ENCODE measurements at places on chromosomes 4 and X.

- DNase-seq = no peak
Observed at GRCh38 chr4:147299205-147299604, 181.7 kb upstream of the EDNRA start.

DNA sequence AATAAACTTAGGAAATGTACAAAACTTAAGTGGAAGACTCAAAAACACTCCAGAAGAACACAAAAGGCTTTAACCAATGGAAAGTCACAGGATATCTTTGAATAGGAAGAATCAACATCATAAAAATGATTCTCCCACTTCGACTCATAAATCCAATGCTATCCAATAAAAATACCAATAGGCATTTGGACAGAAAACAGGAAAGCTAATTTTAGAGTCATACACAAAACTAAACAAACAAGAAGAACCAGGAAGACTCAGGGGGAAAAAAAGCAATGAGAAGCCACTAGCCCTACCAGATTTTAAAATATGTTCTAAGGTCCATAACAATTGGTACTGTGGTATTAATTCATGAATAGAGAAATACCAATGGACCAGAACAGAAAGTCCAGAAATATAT, 28.2 kb downstream of the SLC9A7 start:
- no peak for DNase-seq

DNA sequence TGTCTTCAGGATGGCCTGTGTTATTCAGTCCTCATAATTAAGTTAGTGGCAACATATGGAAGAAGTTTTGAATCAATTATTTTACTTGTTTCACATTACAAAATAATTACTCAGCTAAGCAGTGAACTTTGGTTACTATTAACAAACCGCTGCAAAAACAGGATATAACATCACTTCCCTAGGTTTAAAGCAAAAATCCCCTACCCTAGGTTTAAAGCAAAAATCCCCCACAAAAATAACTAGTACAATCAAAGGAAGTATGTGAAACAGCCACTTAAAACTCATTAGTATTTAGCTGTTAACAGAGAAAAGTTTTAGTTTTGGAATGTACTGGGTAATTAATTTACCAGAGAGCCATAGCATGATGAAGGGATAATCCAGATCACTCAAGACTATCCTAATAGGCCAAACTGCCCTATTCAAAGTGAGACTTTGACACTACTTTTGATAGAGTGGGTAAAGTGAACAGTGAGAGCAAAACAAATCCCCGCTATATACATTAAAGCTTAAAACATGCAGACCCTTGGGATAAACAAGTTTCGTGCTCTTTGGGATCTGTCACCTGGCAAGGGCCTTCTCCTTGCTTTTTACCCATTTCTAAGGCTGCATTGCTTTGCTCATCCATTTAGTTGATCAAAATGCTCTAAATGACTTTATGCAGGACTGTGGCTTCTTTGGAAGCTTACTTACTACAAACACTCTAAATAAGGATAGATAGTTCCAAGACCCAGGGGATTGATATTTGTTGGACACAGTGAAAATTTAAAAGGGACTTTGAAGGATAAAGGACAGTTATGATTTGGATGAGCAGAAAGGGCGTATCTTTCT, 36.4 kb upstream of the GPR174 start:
- no peak for DNase-seq

DNA sequence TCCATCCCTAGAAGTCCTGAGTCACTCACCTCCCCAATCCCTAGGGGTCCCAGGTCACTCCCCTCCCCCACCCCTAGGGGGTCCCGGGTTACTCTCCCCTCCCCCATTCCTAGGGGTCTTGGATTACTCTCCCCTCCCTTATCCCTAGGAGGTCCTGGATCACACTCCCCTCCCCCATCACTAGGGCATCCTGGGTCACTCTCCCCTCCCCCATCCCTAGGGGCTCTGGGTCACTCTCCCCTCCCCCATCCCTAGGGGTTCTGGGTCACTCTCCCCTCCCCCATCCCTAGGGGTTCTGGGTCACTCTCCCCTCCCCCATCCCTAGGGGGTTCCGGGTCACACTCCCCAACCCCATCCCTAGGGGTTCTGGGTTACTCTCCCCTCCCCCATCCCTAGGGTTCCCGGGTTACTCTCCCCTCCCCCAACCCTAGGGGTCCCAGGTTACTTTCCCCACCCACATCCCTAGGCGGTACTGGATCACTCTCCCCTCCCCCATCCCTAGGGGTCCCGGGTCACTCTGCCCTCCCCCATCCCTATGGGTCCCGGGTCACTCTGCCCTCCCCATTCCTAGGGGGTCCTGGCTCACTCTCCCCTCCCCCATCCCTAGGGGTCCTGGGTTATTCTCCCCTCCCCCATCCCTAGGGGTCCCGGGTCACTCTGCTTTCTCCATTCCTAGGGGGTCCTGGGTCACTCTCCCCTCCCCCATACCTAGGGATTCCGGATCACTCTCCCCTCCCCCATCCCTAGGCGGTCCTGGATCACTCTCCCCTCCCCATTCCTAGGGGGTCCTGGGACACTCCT, 2.1 kb downstream of the ASMTL start:
- DNase-seq = peak; percentile 1

GRCh38 chr4:146436423-146437162, 85.1 kb downstream of the SLC10A7 start:
- no peak for DNase-seq

DNA sequence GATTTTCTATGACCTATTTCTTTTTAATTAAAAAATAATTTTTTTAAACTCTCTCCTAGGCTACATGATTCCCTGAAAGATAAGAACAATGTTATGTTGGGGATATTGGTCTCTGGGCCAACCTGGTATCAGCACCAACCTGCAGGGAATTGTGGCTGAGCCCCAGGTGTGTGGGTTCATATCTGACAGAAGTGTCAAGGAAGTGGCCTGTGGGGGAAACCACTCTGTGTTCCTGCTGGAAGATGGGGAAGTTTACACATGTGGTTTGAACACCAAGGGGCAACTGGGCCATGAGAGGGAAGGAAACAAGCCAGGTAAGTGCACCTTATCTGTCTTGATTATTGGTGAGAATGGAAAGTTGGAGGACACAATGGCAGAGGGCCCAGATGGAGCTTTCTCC, 13.5 kb downstream of the HERC3 start:
- peak; percentile 17 for DNase-seq

DNA sequence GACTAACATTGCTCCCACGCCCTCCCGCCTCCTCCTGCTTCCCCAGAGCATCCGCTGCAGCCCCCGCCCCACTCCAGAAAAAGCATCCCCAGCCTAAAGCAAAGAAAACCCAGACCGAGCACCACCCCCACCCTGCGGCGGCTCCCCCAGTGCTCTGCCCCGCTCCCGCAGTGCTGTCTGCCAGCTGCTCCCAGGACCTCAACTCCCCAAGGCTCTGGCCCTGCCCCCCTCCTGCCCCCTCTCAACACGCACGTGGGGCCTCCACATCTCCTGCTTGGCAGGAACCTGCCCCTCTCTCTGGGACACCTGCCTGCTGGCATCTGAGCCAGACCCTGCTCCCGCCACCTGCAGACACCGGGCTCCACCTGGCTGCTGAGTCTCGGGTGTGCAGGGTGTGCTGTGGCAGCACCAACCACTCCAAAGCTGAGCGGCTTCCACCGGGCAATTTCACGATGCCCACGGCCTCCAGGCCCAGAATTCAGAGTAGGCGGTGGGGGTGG, 79.4 kb downstream of the FAM53A start:
- peak; percentile 26 for DNase-seq

DNA sequence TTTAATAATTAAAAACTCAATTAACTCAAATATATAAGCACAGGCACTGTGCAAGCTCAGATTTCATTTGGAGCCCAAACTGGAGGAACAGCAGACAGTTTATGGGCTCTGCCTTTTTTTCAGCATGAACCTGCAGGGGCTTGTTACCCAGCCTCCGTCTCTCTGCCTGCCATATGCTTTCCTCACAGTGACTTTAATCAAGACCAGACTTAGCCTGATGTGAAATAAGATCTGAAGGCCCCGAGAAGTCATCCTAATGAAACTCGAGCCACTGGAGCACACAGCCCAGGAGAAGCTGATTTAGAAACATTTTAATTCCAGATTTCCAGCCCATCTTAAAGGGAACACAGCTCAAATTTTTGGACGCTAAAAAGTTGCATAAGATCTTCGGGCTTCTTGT, 55.6 kb downstream of the SPATA18 start:
- DNase-seq = no peak

DNA sequence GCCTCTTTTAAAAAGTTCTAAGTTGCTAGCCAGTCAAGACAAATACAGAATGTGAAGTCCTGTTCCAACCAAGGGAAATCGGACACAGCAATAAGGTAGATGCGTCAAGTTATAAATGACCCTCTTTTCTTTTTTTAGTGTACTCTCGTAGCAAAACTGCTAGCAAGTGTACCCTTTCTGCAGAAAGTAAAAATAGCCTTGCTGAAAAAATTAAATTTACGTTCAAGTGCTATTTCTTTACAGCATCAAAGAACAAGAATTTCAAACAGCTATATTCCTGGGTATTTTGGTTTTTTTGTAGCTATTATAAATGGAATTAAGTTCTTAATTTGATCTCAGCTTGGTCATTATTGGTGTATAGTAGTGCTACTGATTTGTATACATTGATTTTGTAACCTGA, 119.2 kb downstream of the NAA11 start:
- DNase-seq = no peak

- DNase-seq = no peak
Observed at GRCh38 chrX:17741123-17741511, 3.8 kb downstream of the SCML1 start.

DNA sequence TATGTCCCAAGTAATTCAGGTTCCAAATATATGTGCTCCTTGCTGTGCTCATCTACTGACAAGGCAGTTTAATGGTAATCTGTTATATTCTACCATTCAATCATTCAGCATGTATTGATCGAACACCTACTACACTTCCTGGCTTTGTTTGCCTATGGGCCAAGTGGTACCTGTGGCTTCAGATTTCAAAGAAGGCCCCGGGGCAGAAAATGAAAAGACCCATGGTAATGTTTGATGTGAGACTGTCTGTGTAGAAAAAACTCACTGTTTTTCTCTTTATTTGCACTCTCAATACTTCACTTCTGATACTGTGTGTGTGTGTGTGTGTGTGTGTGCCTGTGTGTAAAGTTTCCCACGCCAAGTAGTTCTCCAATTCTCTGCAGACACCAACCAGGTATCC, 61.0 kb upstream of the FRAS1 start:
- no peak for DNase-seq

DNA sequence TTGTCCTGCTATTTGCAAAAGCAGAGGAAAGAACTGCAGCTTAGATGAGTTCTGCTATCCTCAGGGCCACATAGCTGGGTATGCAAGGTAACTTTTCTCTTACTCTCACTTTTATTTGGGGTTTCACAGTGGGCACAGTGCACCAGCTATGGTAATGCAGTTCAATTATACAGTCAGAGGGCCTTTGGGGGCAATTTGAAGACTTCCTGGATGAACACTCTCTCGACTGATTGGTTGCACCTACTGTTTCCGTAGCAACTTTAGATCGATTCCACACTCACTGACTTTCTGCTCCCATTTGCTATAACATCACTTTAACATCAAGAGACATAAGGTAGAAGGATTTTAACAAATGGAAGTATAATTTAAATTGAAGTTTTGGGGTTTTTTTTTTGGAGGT, 128.6 kb downstream of the SLC39A8 start:
- no peak for DNase-seq

DNA sequence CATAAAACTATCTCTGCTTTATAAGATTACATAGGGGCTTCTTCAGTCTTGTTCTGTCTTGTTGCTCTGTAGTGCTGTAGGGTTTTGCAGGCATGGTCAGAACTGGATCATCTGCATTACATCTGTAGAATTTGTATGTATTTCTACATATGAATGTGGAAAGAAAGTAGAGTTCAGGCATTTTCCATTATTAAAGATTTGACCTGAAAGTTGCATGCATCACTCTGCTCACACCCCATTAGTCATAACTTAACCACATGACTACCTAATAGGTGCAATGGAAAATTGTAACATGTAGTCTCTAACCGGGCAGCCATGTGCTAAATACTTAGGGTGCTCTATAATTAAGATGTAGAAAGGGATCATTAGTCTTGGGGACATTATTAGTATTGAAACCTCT, 45.7 kb upstream of the AGA start:
- no peak for DNase-seq

DNA sequence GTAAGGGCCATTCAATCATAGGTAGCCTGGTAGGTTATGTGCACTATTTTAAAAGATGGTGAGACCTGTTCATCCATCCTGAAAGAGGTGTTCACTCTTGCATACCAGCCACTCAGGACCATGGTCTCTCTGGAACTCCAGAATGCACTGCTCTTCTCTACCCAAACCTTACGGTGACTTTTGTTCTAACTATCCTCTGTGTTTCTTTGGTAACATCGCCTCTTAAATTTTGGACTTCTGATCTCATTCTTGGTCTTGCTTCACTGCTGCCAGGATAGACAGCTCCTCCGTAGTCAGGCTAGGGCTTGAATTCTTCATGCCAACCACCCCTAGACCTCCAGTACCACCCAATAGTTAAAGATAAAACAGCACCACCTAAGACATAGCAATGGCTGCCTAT, 346.3 kb upstream of the GALNT7 start:
- no peak for DNase-seq

- no peak for DNase-seq
Observed at GRCh38 chrX:153933748-153934147, 1.1 kb downstream of the NAA10 start.

DNA sequence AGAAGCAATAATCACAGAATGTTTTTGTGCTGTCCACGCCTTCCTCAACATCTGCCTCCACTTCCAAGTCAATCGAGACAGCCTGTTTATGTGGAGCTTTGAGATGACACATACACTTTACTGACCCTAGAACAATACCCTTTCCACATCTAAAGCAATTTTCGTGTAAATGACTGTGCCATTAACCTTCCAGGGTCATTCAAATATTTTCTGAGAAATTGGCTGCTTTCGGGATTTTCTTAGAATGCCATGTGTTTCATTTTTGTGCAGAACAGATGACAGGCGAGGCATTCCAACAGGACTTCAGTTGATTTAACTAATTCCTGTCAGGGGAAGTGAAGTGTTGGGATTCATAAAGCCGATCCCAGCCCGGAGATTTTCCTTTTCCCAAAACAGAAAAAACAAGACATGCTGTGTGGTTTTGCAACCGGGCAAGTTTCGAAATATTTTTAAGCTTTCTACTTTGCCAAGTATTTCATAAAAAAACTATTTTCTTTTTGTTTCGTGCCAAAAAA, 73.9 kb downstream of the SORBS2 start:
- no peak for DNase-seq

GRCh38 chr4:139908636-139909437, 243.2 kb downstream of the MGST2 start:
- DNase-seq = no peak

DNA sequence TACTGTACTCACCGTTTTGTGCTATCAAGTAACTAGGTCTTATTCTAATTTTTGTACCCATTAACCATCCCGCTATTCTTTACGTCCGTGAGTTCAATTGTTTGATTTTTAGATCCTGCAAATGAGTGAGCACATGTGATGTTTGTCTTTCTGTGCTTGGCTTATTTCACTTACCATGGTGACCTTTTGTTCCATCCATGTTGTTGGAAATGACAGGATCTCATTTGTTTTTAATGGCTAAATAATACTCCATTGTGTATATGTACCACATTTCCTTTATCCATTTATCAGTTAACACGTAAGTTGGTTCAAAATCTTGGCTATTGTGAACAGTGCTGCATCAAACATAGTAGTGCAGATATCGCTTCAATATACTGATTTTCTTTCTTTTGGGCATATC, 48.3 kb downstream of the USP9X start:
- no peak for DNase-seq

GRCh38 chr4:48191758-48192157, 57.7 kb upstream of the TXK start:
- no peak for DNase-seq

GRCh38 chr4:7823416-7823824, 116.2 kb downstream of the AFAP1 start:
- no peak for DNase-seq

- no peak for DNase-seq
Observed at GRCh38 chrX:107485013-107485412, 35.6 kb downstream of the FRMPD3 start.

Data from stimulated activated naive CD8-positive, alpha-beta T cell treated with anti-CD3 and anti-CD28 coated beads, Interleukin-15, amount 100 ng/mL, for 72 hours (primary cell).